ENCODE measurements at places on chromosomes 6 and 20.

DNA sequence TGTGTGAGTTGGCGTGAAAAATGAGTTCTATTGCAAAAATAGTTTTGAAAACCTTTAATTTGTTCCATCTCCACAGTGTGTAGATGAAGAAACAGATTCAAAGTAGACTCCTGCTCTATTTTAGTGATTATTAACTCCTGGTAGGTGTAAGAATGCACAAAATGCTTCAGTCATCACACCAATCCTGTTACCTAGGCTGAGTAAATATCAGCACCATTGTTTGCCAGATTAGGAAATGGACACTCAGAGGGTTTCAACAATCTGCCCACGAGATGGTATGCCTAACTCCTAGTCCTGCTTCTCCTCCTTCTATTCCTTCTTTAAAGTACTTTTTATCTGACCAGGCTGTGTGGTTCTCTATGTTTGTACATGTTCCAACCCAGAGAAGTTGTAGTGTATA lies 108.9 kb upstream of the AHI1 start:
- DNase-seq = no peak

DNA sequence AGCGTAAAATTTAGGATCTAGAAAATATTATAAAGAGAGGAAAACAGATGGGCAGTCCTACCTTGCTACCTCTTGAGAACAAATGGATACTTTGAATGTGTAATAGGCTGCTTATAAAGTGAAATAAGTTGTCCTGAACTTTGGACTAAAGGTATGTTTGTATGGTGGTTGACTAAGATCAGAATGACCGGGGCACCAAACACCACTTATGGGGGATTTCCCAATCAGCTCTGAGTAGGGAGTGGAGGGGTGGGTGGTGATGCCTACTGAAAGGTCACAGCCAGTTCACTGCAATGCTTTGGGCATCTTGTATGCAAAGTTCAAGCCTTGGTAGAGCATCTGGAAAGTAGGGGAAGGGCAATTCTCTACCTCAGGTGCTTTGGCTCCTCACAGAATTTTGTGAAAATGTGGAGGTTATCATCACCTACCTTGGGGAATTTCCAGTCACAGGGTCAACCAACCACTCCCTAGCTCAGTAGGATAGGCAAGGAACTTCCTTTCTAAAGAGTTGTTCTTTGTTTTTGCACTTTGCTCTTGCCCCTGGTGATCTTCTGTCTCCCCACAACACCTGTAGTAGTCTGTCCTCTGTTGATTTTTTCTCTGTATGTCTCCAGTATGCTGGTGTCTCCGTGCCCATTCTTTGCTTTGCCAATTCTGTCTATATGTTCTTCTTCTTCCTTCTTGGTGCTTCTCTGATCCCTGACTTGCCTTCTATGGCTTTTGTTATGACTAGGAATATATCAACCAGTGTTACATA lies at the start of gene TRIM31:
Gene TRIM31 (minus strand): TSS at position 88 of the 757 bp plus-strand sequence. CDS start 285 bp downstream, outside the sequence.
- DNase-seq = no peak

GRCh38 chr20:35462351-35462750 lies 7.0 kb downstream of the CEP250 start:
- no peak for DNase-seq

- DNase-seq = no peak
Observed at GRCh38 chr6:156807795-156808194, 30.6 kb downstream of the ARID1B start.

DNA sequence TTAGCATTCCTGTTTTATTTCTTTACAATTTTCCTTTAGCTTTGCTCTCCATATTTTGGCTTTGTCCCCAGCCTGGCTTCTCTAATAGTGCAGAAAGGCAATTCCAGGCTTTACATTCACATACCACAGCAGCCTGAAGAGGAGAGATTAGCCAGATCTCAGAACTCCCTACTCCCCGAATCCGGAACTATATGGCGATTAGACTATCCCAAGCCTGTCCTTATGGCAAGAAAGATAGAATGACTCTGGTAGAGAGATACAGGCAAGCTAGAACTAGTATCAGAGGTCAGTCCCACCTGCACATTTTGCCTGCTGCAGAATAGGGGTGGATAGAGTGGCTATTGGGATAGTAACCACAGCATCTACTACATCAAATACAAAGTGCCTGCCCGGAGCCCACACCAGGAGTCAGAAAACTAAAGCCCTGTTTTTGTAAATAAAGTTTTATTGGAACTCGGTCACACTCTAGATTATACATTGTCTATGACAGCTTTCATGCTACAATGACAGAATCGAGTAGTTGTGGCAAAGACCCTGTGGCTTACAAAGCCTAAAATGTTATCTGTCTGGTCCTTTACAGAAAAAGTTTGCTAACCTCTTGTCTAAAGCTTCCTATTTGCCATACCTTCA lies 17.1 kb upstream of the ADIG start:
- DNase-seq = no peak

DNA sequence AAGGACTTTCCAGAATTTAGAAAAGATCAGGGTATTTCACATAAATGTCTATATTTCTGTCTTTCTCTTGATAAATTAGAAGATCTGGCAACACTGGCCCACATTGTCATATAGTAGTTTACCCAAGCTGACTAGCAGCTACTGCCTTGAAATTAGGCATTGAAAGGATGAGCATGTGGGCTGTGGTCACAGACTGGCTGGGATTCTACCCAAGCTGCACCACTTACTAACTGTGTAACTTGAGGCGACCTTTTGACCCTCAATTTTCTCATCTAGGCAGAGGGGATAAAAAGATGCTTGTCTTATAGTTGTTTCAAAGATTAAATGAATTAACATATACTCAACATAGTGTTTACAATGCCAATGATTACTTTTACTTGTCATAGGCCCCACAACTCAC lies 152.7 kb upstream of the BMP2 start:
- no peak for DNase-seq

DNA sequence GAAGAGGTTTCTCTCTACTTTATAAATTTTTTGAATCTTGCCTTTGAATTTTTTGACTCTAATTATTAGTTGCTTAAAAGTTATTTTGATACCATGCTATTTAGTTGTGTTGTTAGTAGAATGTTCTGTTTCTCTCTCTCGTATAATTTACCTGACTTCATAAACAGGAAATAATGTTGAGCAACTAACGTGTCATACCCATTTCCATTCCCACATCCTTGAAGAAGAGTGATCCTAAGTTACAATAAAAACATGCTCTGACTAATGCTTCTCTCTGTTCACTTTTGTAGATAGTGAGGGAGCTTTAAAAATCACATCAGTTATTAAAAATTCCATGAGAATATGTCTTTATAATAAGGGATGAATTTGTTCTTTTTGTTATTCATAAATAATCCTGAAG lies 69.7 kb downstream of the SAMD5 start:
- DNase-seq = no peak

- DNase-seq = no peak
Observed at GRCh38 chr6:5127106-5127687, 42.1 kb downstream of the PPP1R3G start.

GRCh38 chr6:157895585-157895984 lies 72.5 kb downstream of the SNX9 start:
- no peak for DNase-seq

GRCh38 chr6:20969551-20969950 lies 435.3 kb downstream of the CDKAL1 start:
- no peak for DNase-seq

Measured in M059J (cell line).